ENCODE measurements at places on chromosomes 5 and 9. TPM values are rescaled to one million over a fixed set of nuclear protein-coding genes. Genes with fewer than 3 reads are reported as not detected.

DNA sequence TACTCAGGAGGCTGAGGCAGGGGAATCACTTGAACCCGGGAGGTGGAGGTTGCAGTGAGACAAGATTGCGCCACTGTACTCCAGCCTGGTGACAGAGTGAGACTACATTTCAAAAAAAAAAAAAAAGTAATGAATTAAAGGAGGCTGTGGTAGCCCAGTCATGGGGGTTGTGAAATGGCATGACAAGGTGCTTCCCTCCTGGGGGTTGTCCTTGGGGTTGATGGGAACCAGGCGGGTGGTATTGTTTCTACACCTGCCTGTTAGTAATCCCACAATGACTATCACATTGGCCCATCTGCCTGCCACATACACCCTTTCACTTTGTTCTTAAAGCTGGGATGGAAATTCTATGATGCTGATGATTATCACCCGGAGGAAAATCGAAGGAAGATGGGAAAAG is 5.6 kb downstream of the IDNK start:
- no peak for DNase-seq

DNA sequence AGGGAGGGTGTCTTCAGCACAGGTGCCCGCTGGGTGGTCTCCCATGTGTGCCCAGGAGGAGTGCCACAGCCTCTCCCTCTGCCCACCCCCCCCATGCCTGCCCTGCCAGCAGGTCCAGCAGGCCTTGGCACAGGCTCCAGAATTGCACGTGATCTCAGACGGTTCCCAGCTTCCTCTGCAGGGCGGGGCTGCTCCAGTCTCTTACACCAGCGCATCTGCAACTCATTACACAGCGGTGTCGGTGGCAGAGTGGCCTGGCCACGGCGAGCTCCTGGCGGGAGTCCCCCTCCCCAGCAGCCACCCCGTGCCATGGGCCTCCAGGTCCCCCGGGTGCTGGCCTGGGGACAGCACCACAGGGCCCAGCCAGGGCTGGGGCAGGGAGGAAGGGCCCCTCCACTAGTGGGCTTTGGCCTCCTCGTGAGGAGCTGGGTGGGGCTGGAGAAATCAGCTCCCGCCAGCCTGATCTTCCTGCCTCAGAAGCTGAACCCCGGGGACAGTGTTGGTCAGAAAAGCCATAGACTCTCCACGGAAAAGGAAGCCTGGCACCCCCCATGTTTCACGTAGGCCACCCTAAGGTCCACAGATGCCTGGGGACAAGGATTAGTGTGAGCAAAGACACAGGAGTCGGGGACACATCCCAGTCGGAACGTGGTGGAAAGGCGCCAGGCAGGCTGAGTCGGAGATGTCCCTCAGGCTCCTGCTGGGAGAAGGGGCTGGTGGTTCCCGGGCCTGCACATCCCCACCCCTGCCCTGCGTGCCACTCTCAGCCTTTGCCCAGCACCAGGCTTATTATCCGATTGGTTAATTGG is 40.2 kb downstream of the RXRA start:
- peak; percentile 66 for DNase-seq

DNA sequence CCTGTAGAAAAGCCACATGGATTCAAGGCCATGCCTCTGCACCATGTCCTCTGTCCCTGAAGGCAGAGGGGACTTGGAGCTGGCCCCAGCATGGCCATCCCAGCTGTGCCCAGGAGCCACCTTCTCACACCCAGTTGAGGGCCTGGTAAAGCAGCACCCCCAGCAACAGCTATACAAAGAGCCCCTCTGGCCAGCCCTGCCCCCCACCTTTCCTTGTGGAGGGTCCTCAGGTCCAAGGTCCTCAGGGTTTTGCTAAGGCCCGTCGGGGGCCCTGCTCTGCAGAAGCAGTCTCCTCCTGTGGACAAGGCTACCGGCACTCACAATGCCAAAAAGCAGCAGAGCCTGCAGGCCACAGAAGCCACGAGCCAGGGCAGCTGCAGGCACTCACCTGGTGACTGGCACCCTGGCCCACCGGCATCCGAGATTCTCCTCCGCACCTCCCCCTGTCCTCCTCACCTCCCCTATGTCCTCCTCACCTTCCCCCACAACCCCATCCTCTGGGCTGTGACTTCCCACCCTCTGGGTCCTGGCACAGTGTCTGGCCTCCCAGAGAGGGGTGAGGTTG is 39.9 kb upstream of the LPCAT1 start:
- no peak for DNase-seq

GRCh38 chr9:111527347-111527746 is 2.4 kb downstream of the ZNF483 start:
- DNase-seq: no peak

DNA sequence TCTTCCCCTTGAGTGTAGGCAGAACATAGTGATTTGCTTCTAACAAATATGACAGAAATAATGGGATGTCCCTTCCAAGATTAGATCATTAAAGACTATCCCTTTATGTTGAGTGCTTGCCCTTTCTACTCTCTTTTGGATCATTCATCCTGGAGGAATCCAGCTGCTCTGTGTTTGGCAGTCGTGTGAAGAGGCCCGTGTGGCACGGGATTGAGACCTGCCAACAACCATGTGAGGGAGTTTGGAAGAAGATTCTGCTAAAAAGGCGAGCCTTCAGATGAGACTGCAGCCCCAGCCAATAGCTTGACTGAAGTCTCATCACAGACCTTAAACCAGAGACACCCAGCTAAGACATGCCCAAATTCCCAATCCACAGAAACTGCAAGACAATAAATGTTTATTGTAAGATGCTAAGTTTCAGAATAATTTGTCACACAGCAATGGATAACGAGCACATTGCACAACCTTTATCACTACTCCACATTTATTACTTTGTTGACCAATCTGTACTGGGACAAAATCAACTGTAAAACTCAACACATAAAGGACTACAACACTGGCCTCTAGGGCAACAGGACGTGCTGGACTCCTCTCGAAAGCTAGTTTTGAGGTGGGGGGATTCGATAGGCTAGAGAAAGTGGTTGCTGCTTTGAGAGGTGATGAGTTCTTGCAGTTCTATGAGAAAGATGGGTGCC is 42.8 kb downstream of the ANGPTL2 start:
- no peak for DNase-seq

DNA sequence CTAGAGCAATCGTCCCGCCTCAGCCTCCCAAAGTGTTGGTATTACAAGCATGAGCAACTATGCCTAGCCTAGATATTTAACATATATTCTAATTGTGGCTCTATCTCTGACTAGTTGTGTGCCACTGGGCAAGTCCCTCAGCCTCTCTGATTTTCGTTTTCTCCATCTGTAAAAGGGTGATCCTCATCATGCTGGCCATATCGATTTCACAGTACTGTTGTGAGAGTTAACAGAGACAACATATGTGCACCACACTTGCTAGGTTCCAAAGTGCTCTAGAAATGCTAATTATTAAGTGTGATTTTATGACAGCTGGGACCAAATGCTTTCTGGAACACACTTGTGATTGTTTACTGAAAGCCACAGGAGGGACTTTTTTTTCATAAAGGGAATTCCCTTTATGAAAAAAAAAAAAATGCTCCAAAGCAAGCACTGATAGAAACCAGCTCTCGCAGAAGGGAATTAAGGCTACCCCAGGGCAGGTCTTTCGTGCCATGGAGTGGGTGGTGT is 78.5 kb upstream of the EPB41L4B start:
- no peak for DNase-seq

GRCh38 chr9:99807276-99807852 is 14.3 kb upstream of the NR4A3 start:
- peak; percentile 79 for DNase-seq

DNA sequence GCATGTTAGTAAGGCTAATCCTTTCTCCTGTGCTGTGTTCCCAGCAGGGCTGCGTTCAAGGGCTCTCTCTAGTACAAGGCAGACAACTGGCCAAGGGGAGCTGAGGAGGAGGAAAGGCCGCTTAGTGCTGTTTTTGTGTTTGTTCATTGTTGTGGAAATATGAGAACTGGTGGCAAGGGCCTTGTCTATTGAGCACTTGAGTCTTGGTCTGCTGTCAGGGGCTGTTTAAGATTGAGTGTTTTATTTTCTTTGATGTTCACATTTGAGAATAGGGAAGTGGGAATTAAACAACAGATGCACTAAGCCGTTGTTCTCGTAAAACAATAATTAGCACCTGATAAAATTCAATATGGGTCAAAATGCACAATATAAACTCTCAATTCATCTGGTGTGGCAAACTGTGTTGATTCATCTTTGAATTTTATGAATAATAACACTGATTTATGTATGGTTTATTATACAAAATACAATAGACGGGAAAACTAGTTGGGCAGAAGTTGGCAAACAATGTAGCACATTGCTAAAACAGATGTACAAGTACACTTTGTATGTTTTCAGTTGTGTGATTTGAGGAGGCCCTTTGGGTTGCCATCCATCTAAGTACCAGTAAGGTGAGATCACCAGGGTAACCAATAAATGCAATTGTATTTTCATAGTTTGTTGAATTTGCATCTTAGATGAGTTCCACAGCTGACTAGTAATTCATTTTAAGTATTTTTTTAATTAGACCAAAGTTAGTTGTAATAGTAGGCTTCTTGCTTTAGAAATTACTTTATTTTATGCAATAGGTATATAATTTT is 97.6 kb upstream of the GRHPR start:
- no peak for DNase-seq

GRCh38 chr9:136921307-136921706 is 23.2 kb downstream of the FBXW5 start:
- DNase-seq: no peak

The ENG gene
- 10.5 TPM for total RNA-seq

DNA sequence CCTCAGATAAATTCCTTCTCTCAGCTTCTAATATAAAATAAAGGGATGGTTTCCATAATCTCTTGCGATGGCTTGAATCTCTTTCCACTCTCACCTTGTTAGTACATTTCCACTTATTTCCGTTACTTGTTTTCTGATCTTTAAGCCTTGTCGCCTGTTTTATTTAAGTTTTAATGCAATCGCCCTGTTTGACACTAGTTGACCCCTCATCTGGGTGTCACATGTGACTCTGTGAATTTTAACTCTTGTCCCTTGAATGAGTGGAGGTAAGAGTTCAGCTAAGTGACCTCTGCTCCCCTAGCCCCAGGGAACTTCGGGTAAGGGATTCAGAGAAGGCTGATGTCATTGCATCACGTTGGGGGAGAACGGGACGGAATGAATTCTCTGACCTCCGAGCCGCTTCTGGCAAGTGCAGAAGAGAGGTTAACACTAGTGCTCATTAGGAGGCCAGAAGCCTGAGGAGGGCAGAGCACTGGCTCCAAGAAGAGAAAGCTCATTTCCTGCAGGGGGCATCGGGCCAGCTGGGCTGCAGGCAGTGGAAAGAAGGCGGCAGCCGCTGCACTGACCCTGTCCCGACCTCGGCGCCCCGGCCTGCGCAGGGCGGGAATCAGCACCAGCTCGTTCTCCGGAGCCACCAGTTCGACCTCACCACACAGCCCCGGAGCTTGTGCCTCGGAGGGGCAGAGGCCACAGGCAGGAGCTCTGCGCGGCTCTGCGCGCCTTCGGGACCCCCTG is 569 bp downstream of the HINT2 start:
- DNase-seq: peak; percentile 81

The SLCO6A1 gene
- total RNA-seq: 0.16 TPM

- no peak for DNase-seq
These were observed 509.8 kb downstream of the CCDC171 start for GRCh38 chr9:16062542-16063240.

DNA sequence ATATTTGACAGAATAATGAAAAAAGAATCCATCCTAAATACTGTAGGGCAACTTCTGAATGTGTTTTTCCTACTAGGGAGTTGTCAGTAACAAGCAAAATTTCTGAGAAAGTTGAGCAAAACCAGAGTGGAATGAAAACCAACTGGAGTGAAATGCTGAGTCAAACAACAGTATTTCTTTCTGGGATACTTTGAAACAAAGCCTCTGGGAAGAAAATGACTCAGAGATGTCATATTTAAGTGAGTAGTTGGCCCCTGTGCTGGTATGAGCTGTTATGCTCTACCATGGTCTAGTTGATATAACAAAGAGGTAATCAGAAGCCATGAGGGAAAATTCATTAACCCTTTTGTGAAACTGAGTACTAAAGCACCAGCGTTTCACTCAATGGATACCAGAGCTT is 372.1 kb upstream of the C9orf72 start:
- peak; percentile 47 for DNase-seq

GRCh38 chr9:136448655-136449054 is 9.0 kb upstream of the INPP5E start:
- no peak for DNase-seq

DNA sequence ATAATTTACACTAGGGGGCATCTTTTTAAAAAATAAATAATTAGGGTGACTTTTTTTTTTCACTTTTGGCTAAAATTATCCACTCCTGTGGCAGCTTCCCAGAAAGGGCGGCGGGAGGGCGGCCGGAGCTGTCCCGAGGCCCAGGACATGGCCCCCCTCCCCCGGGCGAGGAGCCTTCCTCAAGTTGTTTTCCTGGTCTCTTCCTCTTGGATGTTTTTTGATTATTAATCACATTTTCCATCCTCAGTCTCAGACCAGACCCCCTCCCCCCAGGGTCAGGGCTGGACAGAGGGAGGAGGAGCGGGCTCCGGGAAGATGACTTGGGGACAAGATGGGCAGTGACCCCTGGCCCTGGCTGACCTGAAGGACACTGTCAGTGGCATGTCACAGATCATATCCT is 4.7 kb upstream of the CNTFR start:
- DNase-seq: no peak

DNA sequence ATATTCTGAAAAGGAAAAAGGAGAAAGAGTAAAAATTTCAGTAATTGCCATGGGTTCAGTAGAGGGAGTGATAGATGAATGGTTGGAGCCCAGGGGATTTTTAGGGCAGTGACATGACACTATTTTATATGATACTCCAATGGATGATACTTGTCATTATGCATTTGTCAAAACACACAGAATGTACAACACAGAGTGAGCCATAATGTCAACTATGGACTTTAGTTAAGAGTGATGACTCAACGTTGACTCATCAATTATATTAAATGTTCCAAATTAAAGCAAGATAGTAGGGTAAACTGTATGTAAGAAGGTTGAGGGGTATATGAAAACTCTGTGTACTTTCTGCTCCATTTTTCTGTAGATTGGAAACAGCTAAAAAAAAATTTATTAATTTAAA is 586.4 kb downstream of the TAF11L14 start:
- DNase-seq: no peak

The IL13 gene
- not detected for total RNA-seq

DNA sequence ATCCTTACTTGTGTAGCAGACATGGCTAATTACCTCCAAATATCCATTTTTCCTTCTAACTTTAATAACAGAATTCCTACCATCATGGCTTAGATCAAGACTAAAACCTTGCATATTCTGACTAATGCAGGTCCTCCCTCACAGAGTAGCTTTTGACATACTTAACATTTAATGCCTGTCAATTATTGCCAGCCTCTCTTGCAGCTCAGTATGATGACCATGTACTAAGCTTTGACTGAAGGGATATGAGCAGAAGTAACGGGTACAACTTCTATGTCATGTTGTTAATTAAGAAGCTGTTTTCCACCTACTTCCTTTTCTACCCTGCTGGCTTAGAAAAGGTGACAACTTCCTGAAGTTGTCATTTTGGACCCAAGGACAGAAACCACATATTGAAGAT is 533.4 kb downstream of the PSAT1 start:
- DNase-seq: no peak

- DNase-seq: peak; percentile 24
These were observed 151.7 kb upstream of the ELL2 start for GRCh38 chr5:96113170-96113939.

The CCDC192 gene
- not detected for total RNA-seq

- DNase-seq: no peak
These were observed 226.5 kb downstream of the GLIS3 start for GRCh38 chr9:4073371-4073770.

All from myocyte (in vitro differentiated cells).